ENCODE measurements at places on chromosomes 16 and 17. TPM values are rescaled to one million over a fixed set of nuclear protein-coding genes. Genes with fewer than 3 reads are reported as not detected.

- DNase-seq = no peak
Observed at GRCh38 chr17:79628861-79629547, 18.2 kb upstream of the RBFOX3 start.

Gene KRTAP4-16
- not detected for polyA plus RNA-seq

Gene HAS3
- 4.9 TPM for polyA plus RNA-seq

Gene KRTAP4-1
- polyA plus RNA-seq = not detected
